Effector memory CD4-positive, alpha-beta T cell (primary cell): ENCODE measurements at places on chromosomes 2 and 18.

DNA sequence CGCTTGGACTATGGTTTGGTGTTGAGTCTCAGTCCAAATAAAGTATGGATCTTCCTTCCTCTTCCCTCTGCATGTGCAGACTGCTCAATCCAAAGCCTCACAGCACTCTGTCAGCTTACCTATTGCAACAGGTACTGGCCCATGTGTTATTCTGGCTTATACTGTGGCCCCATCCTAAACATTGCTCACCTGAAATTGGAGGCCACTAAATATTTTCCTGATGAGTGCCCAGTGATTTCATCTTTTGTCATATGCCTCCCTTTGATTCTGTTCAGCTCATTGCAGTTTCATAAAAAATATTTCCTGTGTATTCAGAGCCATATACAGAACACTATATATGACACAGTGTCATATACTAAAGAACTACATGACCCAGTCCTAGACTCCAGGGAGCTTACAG lies 86.3 kb upstream of the FAM136A start:
- no peak overlapping the region for H3K27ac ChIP-seq
- H3K4me1 ChIP-seq, result no peaks in the 10 kb centered on the region
- no peak for DNase-seq

GRCh38 chr2:218010140-218010983 lies 7.6 kb upstream of the TNS1 start:
- peaks cover 7% of the 10 kb centered on the region for H3K4me1 ChIP-seq
- DNase-seq, result peak; percentile 8
- no peak overlapping the region for H3K27ac ChIP-seq

DNA sequence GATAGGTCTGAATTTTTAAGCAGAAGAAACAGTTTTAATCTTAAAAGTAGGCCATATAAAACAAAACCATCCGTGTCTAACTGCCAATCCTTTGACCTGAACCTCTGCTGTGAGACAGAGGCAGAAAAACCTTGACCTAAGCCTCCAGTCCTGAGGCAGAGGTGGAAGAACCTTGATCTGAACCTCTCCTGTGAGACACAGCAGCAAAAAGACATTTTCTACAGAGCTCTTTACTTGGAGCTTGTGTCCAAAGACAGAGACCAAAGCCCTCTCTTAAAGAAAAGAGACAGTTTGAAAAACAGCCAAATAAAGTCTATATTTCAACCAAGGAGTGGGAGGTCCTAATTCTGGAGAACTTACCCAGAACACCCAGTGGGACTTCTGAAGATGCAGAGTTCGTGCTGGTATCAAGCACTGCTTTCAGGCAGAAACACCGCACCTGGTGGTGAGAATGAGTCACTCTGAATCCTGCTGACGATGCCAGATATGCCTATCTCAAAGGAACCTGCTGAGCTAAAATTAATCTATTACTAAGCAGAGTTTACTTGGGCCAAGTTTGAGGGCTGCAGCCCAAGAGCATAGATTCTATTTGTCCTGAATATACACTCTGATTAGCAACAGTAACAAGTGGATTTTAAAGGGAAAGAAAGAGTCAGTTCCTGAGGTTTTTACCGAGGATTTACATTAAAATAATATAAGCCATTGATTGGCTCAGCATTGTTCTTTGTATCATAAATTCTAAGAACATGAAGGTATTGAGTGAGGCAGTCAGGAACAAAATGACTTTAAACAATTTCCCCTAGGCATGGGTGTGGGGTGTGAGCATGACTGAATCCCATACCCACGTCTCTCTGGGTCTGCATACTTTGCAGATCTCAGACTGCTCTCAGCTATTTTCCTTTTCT lies 806.4 kb downstream of the TRIB2 start:
- no peaks in the 10 kb centered on the region for H3K36me3 ChIP-seq
- no peak overlapping the region for H3K4me3 ChIP-seq
- no peaks in the 10 kb centered on the region for H3K27me3 ChIP-seq
- no peak overlapping the region for H3K27ac ChIP-seq

- DNase-seq, result no peak
- peaks cover 13% of the 10 kb centered on the region for H3K27me3 ChIP-seq
- H3K4me1 ChIP-seq, result no peaks in the 10 kb centered on the region
Measured at GRCh38 chr18:23616258-23616657, 30.0 kb upstream of the NPC1 start.

- H3K4me3 ChIP-seq, result no peak overlapping the region
- no peaks in the 10 kb centered on the region for H3K36me3 ChIP-seq
- no peaks in the 10 kb centered on the region for H3K4me1 ChIP-seq
- H3K27ac ChIP-seq, result no peak overlapping the region
Measured at GRCh38 chr2:106614511-106615291, 127.5 kb downstream of the CD8B2 start.

- H3K4me3 ChIP-seq, result no peak overlapping the region
- H3K27me3 ChIP-seq, result no peaks in the 10 kb centered on the region
- H3K4me1 ChIP-seq, result peaks cover 41% of the 10 kb centered on the region
- DNase-seq, result no peak
- no peak overlapping the region for H3K27ac ChIP-seq
Measured at GRCh38 chr2:236551471-236552211, 18.0 kb upstream of the ACKR3 start.

- H3K27ac ChIP-seq, result peak overlapping the region; percentile 92
- peak overlapping the region; percentile 73 for H3K4me3 ChIP-seq
- H3K36me3 ChIP-seq, result peaks cover 39% of the 10 kb centered on the region
- DNase-seq, result no peak
Measured at GRCh38 chr2:219386532-219387280, 1.0 kb downstream of the DNPEP start.

- peak overlapping the region; percentile 99 for H3K27ac ChIP-seq
- H3K4me1 ChIP-seq, result peaks cover 15% of the 10 kb centered on the region
- no peaks in the 10 kb centered on the region for H3K27me3 ChIP-seq
- peaks cover under 1% of the 10 kb centered on the region for H3K36me3 ChIP-seq
Measured at GRCh38 chr2:26243470-26244308, 743 bp downstream of the HADHA start.

GRCh38 chr2:144048631-144049060 lies 471.3 kb downstream of the ZEB2 start:
- no peak overlapping the region for H3K4me3 ChIP-seq
- no peaks in the 10 kb centered on the region for H3K36me3 ChIP-seq
- no peak overlapping the region for H3K27ac ChIP-seq
- no peak for DNase-seq
- H3K4me1 ChIP-seq, result no peaks in the 10 kb centered on the region

DNA sequence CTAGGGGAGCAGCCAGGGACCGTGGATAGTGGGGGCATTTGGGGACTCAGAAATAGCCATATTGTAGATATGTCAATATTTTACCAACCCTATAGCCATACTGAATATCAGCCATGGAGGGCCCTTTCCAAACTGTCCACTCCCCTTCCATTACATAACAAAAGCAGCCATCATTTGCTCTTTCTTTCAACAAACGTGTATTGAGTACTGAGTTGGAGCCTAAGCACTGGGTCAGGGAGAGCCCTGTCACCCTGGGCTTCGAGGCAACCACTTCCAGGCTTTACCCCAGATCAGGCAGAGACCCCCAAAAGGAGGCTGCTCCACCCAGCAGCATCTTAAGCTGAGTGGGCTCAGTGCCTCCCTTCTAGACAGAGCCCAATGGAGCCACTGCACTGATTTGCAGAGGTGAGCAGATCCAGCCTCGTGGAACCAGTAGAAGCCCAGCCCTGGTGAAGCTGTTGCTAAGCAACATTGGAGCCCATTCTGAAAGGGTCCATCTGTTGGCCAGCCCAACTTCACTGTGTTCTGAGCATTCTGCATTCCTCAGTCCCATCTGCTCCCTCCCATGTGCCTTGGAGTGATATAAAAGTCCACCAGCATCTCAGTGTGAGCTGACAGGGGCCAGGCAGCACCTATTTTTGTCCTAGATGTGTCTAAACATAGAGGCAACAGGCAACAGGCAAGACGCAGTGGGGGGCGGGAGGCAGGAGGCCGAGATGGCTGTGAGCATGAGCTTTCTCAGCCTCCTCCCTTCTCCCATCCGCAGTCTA lies 112.1 kb downstream of the PLB1 start:
- DNase-seq, result no peak
- peaks cover 2% of the 10 kb centered on the region for H3K4me1 ChIP-seq
- no peaks in the 10 kb centered on the region for H3K27me3 ChIP-seq
- no peak overlapping the region for H3K4me3 ChIP-seq

DNA sequence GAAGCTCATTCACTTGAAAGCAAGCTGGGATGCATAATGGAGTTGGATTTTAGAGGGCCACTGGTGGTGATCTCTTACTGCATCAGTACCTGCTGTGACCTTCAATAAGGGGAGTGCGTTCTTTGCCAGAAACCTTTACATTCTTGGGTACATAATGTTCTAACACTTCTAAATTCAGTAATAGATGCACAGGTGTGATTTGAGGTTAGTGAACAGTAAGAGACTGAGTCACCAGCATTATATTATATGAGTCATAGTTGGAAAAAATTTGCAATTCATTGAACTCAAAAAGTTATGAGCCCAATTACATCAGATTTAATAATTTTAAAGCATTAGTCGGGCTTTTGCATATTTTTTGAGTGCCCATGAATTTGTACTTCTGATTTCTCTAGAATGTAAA lies 803.3 kb downstream of the ADCYAP1 start:
- H3K27ac ChIP-seq, result no peak overlapping the region
- DNase-seq, result no peak
- H3K36me3 ChIP-seq, result no peaks in the 10 kb centered on the region
- no peaks in the 10 kb centered on the region for H3K27me3 ChIP-seq

DNA sequence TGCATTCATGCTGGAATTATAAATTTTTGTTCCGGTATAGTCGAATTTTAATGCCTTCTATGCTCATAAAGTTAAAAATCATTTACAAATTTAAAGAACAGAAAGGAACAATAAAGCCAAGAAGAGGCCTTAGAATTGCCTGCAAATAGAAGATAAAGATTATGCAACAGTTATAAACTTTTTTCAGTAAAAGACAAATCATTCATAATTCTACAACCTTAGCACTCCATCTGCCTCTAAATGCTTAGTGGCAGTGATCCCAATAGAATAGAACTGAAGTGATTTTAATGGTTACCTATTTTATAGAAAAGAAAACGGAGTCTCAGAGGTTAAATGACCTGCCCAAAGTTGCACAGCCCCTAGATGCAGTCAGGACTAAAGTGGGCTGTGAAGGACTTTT lies 211.2 kb downstream of the AGPS start:
- H3K27me3 ChIP-seq, result no peaks in the 10 kb centered on the region
- DNase-seq, result no peak
- no peak overlapping the region for H3K27ac ChIP-seq
- H3K4me3 ChIP-seq, result no peak overlapping the region

DNA sequence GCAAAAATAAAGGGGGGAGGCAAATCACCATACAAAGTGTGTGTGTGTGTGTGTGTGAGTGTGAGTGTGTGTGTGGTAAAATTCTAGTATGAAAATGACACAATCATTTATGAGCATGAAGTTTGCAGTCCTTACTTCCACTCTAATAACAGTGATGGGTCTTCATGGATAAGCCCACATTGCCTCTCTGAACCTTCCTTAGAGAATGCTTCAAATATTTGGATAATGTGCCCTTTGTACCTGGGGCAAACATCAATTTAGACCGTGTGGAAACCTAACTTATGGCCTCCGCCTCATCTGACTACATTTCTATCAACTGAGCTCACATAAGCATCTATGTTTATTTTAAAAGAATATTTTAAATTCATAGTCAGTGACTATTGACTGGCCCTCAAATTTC lies 3.7 kb downstream of the SCN9A start:
- no peak overlapping the region for H3K27ac ChIP-seq
- H3K27me3 ChIP-seq, result no peaks in the 10 kb centered on the region
- no peak overlapping the region for H3K4me3 ChIP-seq
- DNase-seq, result no peak
- no peaks in the 10 kb centered on the region for H3K4me1 ChIP-seq

GRCh38 chr18:39862341-39862740 lies 2092.7 kb upstream of the PIK3C3 start:
- H3K36me3 ChIP-seq, result no peaks in the 10 kb centered on the region
- DNase-seq, result no peak
- H3K4me3 ChIP-seq, result no peak overlapping the region
- H3K4me1 ChIP-seq, result no peaks in the 10 kb centered on the region
- H3K27ac ChIP-seq, result no peak overlapping the region

GRCh38 chr2:9814129-9814868 lies 29.0 kb upstream of the TAF1B start:
- no peaks in the 10 kb centered on the region for H3K27me3 ChIP-seq
- no peak overlapping the region for H3K4me3 ChIP-seq
- no peak overlapping the region for H3K27ac ChIP-seq

GRCh38 chr2:30948130-30948529 lies 140.9 kb upstream of the CAPN13 start:
- H3K4me3 ChIP-seq, result no peak overlapping the region
- H3K4me1 ChIP-seq, result no peaks in the 10 kb centered on the region
- no peak overlapping the region for H3K27ac ChIP-seq
- DNase-seq, result no peak
- H3K27me3 ChIP-seq, result no peaks in the 10 kb centered on the region

GRCh38 chr2:195903956-195904355 lies 164.7 kb downstream of the DNAH7 start:
- no peak overlapping the region for H3K4me3 ChIP-seq
- H3K27me3 ChIP-seq, result no peaks in the 10 kb centered on the region
- no peak for DNase-seq
- no peaks in the 10 kb centered on the region for H3K4me1 ChIP-seq
- H3K27ac ChIP-seq, result no peak overlapping the region

GRCh38 chr2:10467401-10467800 lies 19.3 kb upstream of the ODC1 start:
- no peaks in the 10 kb centered on the region for H3K4me1 ChIP-seq
- H3K36me3 ChIP-seq, result no peaks in the 10 kb centered on the region
- no peak for DNase-seq
- no peaks in the 10 kb centered on the region for H3K27me3 ChIP-seq
- no peak overlapping the region for H3K4me3 ChIP-seq

GRCh38 chr2:120991441-120991840 lies 255.8 kb downstream of the GLI2 start:
- no peaks in the 10 kb centered on the region for H3K36me3 ChIP-seq
- no peaks in the 10 kb centered on the region for H3K27me3 ChIP-seq
- no peak overlapping the region for H3K27ac ChIP-seq
- no peak overlapping the region for H3K4me3 ChIP-seq
- DNase-seq, result no peak

- H3K4me3 ChIP-seq, result no peak overlapping the region
- no peak for DNase-seq
- H3K27me3 ChIP-seq, result no peaks in the 10 kb centered on the region
- H3K4me1 ChIP-seq, result no peaks in the 10 kb centered on the region
- no peaks in the 10 kb centered on the region for H3K36me3 ChIP-seq
Measured at GRCh38 chr2:127566576-127566975, 31.1 kb downstream of the MYO7B start.

DNA sequence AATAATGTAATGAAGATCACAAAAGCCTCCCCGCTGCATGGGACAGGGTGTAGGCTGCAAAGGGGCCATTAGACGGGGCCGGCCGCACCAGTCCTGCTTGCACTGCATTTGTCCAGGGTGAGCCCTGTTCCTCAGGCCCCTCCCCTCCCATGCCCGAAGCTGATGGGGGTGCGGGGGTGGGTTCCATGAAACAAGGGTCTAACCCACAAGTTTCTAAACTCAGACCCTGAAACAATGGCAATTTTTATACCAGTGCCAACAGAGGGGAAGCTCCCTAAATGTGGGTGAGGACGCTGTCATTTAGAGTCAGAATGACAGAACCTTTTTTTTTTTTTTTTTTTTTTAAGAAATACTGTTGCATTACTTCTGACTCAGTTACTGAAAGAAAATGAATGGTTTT lies 39.7 kb downstream of the HS6ST1 start:
- H3K27me3 ChIP-seq, result no peaks in the 10 kb centered on the region
- H3K36me3 ChIP-seq, result no peaks in the 10 kb centered on the region
- DNase-seq, result no peak
- no peak overlapping the region for H3K27ac ChIP-seq
- no peak overlapping the region for H3K4me3 ChIP-seq
- H3K4me1 ChIP-seq, result no peaks in the 10 kb centered on the region
